Tongue (tissue), 3 donors: ENCODE measurements at places on chromosomes 1 and 21.

- DNase-seq: no peak
Measured at GRCh38 chr1:202888221-202888530, 773 bp downstream of the RABIF start.

DNA sequence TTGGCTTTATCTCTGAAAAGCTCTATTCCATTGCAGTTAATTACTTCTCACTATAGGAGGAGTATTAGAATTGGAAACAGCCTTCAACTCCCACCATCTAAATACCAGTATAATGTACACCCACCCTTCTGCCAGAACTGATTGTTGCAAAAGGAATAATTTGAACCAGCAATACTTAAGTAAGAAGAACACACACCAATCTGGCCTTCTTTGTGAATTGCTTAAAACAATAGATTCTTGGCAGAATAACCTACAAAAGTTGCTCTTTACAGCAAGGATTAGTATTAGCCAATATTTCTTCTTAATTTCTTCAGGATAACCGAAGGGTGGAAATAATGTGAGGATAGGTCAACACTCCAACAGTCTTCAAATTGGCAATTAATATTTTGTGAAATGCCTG lies 54.9 kb upstream of the ADAMTS5 start:
- DNase-seq: no peak

- no peak for DNase-seq
Measured at GRCh38 chr1:238568735-238569134, 678.0 kb upstream of the ZP4 start.

DNA sequence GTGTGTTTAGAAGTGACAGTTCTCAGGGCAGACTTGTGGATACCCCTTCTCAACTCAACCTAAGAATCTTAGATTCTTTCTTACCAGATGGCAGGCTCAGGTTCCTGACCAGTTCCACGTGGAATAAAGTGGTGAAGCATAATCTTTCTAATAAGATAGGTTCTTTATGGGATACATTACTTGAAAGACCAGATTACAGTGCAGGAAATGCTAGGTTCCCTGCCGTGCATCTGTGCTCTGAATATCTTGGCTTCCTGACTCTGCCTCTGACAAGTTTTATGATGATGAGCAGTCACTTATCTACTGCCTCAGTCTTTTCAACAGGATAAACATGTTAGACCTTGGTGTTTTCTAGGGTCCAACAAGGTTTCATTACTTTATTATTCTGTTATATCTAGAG lies 207.9 kb upstream of the CACYBP start:
- DNase-seq: no peak

DNA sequence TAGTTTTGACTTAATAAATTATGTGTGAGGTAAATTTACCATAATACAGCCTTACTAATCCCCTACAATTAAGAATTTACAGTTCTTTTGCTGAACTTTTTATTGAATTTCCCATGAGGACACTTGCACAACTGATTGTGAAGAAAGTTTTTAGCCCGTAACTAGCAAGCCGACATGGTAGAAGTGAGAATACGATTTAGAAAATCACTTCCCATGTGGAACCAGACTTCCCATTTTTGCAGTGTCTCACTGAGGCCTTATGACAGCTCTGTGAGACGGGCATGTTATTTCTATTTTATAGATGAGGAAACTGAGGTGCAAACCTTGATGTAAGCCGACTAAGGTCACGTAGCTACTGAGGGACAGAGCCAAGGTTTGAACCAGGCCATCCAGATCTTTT lies 32.5 kb upstream of the LMO4 start:
- no peak for DNase-seq

DNA sequence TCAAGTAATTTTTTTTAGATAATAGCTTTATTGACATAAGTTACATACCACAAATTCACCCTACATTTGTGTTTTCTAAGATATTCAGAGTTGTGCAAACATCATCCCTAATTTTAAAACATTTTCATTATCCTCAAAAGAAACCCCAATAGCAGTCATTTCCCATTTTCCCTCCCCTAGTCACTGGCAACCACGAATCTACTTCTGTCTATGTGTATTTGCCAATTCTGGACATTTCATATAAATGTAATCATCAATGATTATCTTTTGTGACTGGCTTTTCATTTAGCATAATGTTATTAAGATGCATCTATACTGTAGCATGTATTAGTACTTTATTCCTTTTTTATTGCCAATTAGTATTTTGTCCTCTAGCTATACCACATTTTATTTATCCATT lies 88.8 kb upstream of the SLFNL1 start:
- DNase-seq: no peak

GRCh38 chr1:5951846-5952410 lies 40.3 kb downstream of the NPHP4 start:
- DNase-seq: no peak

- peak; percentile 92 for DNase-seq
Measured at GRCh38 chr1:58781541-58782177, 2.2 kb downstream of the JUN start.

DNA sequence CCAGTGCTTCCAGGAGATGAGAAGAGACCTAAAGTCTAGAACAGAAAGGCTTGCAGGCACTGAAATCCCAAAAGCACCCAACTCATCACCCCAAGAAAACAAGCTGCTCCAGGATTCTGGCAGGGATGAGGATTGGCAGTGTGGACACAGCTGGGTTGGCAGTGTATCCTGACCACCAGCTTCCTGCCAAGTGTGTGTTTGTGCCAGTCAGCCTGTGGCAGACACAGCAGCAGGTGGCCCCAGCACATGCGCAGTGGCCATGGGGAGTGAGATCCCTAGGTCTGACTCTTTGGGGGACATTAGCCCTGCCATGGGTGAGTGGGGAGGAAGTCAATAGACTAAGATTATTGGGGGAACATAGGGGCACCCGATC lies 8.7 kb upstream of the SNAPIN start:
- peak; percentile 91 for DNase-seq

DNA sequence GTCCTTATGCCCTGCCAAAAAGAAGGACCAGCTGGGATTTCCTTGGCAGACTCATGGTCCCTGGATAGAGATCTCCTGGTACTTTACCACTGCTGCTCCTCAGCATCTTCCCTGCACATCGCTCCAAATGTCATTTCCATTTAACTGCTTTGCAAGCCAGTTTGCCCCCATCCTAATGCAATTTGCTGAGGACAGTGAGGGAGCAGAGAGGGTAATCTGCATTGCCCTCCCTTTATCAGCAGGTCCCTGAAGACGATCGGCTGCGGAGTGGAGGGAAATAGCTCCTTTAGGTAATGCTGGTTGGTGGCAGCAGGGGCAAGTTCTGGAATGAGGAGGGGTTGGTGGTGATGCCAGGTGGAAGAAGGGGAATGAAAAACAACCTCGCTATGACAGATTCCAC lies 2.7 kb downstream of the PLXNA2 start:
- DNase-seq: no peak

- no peak for DNase-seq
Measured at GRCh38 chr1:29777522-29777921, 541.2 kb downstream of the PTPRU start.

GRCh38 chr1:154430903-154431302 lies 25.8 kb downstream of the IL6R start:
- DNase-seq: no peak

- DNase-seq: no peak
Measured at GRCh38 chr1:76142771-76143540, 68.4 kb downstream of the ST6GALNAC3 start.

- DNase-seq: no peak
Measured at GRCh38 chr1:59409549-59409948, 112.7 kb downstream of the FGGY start.

GRCh38 chr21:32181457-32181856 lies 97.4 kb downstream of the MIS18A start:
- no peak for DNase-seq

- no peak for DNase-seq
Measured at GRCh38 chr1:62528015-62528414, 69.3 kb upstream of the ANGPTL3 start.

DNA sequence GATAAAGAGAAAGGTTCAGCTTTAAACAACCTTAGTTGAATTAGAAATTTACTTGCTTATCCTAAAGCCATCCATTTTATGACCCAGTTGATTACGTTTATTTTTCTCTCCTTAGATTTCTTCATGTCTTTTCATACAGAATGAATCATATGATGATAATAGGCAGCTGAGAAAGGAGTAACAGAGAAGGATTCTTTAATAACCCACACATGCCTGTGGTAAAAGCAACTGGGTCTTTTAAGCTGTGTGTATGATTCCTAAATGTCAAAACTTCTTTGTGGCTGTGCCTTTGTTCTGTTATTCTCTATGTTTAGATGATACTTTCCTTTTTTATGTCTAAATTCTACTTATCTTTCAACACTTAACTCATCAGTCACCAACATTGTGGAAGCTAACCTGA lies 626.5 kb downstream of the NCAM2 start:
- no peak for DNase-seq

DNA sequence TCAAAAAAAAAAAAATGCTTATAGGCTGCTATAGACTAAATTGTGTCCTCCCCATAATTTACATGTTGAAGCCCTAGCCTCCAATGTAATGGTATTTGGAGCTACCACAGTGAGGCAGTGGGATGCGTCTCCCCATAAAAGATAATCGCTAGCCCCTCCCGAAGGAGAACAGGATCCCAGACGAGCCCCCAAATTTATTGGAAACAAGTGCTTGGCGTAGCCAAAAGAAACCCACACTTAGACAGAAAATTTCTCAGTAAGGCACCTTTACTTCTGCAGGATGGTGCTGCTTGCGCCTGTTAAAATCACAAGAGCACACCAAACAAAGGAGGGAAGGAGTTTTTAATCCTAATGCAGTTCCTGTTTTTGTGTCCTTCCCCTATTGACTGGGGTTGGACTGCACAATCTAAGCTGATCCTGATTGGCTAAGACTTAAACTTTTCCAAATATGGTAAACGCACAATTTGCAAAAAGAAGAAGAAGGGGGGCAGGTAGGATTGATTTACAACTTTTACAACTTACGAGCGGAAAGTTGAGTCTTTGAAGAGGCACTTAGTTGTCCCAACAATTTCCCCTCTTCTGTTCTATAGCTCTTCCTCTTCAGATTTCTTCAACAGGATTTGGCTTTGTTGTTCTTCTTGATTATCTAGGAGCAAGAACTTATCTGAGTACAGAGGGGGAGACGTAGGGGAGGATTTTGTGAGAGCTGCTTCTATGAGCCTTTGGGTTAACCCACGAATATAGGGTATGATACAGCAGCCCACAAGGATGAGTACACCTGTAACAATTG lies 3.0 kb upstream of the IPP start:
- DNase-seq: no peak

GRCh38 chr1:151537112-151537511 lies 3.0 kb upstream of the TUFT1 start:
- no peak for DNase-seq

DNA sequence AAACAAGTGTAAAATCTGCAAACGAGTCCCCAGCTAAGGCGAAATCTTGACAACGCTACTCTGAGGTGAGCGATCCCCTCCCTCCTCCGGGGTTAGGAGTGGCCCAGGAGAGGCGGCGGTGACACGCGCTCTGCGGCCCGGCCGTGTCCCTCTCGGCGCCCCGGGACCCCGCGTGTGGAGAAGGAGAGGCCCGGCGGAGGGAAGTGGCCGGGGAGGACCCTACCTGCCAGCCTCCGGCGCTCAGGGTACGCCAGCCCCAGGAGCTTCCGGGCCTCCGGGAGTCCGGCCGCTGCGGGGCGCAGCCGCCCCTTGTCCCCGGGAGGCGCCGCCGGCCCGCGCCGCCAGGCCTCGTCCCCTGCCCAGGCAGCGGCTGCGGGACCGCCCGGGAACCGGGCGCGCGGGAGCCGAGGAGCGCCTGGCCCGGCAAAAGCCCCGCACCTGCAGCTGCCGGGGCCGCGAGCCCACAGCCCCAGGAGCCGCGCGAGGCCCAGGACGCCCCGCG lies 543 bp downstream of the ABCB10 start:
- DNase-seq: peak; percentile 48

GRCh38 chr21:31894457-31894856 lies 21.6 kb downstream of the HUNK start:
- no peak for DNase-seq

GRCh38 chr1:71014178-71014579 lies 33.4 kb downstream of the PTGER3 start:
- no peak for DNase-seq

DNA sequence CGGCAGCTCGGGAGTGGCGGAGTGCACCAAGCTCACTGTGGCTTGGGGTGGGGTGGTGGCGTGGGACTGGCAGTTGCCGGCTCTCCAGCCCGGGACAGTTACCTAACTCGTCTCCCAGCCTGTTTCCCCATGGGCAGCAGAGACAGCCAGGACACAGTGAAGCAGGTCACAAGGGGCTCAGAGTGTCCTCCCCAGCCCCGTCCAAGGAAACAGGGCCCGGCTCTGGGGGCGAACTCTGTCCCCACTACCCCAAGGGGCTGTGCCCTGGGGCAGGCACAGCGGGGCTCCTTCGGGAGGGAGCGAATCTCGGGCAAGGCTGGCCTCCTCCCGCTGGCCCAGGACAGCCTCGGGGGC lies 759 bp downstream of the GPR157 start:
- no peak for DNase-seq

- DNase-seq: no peak
Measured at GRCh38 chr1:22921452-22922126, 51.1 kb downstream of the LACTBL1 start.

DNA sequence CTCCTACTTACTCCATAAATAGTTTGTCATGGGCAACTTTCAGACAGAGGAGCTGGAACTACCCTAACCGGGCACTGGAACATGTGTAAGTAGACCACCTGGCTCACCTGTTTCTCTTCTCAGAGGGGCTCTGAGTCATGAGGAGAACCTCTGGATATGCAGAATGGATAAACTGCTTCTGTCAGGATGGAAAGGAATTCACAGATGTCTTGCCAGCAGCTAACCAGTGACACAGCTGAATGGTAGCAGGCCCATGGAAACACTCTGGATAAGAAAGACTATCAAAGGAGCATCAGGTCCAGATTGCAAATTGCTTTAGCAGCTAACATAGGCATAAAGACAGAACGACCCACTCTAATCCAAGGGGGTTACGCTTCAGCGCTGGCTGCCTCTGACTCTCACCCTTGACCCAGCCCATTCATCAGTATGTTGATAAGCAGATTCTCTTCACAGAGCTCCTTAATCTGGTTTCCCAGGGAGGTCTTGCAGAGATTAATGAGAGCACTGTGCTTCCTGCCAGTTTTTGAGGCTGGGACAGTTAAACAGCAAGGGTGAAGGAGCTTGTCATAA lies 54.2 kb downstream of the HIVEP3 start:
- DNase-seq: no peak

DNA sequence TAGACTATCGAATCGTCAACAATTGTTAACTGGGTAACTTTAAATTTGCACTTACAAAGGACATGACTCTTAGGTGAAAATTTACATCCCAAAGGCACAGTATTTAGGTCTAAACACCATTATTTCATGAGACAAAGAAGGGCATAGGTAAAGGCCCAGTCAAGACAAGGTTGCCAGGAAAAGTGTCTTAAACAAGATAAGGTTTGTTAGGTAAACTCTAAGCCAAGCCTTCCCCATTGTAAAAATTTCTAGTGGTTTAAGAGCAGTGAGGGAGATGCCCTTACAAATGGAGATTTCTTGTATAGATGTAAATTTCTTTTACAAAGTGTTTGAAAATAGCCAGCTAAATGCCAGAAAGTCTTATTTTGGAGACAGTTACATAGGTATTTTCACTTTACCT lies 36.9 kb upstream of the FNBP1L start:
- no peak for DNase-seq
